ENCODE measurements at places on chromosomes 12 and 14.

- no peak for DNase-seq
Observed at GRCh38 chr12:116249938-116250337, 27.6 kb downstream of the MED13L start.

DNA sequence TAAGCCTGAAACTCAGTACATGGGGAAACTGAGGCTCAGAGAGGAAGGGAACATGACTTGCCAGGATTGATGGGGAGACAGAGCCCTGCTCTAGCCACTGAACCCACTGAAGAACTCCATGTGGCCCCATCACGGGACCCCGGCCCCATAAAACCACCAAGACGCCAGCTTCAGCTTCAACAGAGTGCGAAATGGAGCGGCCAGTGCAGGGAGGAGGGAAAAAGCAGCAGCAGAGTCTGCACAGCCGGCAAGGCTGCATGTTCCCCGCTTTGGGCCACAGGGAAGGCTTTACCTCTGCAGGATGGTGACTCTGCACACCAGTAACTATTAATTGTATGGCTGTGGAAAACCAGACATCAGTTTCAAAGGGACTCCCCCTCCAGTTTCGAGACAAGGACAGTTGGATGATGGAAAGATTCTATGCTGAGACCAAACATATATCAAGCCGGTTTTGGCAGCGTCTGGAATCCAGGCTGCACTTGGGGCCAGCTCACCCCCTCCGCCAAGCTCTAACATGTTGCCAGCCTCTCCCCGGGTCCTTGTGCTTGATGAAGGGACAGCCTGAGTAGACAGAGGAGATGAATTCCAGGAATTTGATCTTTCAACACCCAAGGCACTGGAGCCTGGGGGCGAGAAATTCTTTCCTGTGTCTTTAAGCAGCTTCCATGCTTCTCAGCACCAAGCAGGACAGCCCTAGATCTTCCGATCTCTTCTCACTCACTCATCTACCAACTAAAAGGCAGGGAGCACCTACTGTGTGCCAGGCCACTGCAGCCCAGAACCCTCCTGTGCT, 55.7 kb upstream of the BCL11B start:
- no peak for DNase-seq

- DNase-seq = no peak
Observed at GRCh38 chr14:68670359-68670715, 122.5 kb downstream of the ZFP36L1 start.

DNA sequence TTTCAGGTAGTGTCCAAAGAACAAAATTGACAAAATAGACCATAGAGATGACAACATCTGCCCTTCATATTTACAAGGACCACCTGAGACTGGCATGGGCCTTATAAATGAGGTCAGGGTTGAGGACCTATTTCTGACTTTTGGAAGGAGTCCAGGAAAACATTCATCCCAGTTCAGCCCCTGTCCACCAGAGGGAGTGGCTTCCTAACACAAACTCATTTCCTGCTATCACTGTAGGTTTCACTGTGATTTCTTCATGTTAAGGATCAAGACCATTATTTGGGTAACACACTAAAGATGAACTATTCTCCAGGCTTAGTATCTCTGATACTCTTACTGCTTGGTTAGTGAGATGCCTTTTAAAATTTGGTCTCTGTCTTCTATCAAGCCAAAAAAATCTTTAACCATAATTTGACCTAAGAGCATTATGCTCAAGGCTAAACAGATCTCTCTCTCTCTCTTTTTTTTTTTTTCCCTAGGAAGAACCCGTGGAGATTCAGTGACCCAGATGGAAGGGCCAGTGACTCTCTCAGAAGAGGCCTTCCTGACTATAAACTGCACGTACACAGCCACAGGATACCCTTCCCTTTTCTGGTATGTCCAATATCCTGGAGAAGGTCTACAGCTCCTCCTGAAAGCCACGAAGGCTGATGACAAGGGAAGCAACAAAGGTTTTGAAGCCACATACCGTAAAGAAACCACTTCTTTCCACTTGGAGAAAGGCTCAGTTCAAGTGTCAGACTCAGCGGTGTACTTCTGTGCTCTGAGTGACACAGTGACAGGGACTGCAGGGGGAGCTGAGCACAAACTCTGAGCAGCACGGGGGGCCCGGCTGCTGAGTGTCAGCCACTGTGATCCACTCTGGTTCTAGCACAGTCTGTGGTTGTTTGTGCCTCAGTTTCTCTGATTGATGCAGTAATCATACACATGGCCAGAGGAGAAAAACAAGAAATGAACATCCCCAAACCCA, 267.6 kb upstream of the OR4E1 start:
- DNase-seq = no peak

DNA sequence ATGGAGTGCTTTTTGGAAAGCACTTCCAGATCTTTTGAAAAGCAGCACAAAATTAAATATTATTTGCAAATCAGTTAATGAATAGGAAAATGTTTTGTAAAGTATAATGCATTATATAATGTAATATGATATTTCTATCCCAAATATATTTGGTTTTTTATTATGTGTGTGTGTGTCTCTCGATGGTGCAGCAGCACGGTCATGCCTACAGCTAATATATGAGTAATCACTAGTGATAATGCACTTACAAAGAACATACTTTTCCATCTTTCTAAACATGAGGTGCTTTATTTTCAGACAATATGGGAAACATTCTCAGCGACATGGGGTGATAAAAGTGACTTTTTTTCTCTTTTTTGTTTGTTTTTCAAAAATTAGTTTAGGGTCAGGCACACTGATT, 1.3 kb upstream of the EEA1 start:
- no peak for DNase-seq

GRCh38 chr12:49916129-49916919, 12.6 kb upstream of the FAIM2 start:
- DNase-seq = no peak

DNA sequence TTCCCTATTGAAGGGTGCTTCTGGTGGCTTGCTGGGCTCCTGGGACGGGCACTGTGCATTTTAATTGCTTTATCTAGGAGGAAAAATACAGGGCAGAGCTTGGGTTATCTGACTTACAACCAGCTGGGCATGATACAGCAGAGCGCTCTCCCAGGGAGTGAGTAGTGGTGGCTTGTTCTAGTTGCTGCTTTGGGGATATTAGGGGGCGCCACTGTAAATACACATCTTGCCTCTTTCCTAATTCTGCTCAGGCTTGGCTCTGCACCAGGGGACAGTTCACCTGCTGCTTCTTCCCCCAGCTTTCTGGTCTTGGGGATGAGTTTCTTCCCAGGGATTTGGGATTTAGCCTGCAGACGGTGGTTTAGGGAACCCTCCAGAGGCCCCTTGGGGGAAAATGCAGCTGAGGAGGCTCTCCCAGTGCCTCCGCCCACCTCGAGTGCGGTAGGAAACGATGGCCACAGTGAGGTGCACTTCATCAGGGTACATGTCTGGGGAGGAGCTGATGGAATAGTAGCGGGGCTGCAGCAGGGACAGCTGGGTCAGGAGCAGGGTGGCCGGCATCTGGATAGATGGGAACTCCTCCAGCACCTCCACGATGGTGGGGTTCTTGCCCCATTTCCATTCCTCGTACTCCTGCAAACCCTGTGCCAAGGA, 36.9 kb upstream of the FBXO21 start:
- DNase-seq = no peak

DNA sequence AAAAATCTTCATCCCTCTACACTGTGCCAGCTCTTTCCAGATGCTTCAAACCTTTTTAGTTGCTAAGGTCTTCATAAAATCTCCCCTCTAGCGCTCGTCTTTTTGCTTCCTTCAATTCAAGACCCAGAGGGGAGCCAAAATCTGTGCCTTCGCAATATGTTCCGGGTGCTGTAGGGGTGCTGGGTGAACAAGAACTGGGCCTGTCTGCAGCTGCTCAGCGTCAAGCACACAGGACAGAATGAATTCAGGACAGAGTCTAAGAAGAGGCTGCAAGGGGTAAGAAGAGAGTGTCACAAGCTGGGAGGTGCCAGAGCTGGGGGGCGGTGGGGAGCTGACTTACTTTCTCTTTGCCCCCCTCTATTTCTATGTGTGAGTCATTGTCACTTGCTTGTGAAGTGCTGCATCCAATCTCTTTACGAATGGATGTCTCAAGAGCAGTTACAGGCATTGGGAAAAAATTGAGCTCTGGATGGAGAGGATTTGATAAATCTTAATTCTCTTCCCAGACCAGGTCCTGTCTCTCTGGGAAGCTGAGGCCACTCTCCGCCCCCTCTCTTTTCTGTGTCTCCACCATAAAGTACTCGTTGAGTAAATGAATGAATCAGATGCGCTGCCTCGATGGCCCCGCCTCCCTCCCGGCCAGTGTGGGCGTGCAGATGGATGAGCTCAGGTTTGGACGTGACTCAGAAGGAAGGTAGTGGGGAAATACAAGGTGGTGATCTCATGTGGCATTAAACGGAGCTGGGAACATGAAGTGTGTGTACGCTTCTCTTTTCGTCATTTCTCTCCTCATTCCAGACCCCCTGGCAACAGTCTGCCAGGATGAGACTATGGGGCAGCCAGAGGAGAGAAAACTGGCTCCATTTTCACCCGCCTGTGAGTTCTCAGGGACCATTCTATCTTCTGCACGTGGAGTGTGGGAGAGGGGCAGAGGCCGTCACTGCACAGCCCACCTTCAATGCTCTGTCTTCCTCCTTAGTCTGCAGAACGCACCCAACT, 91.3 kb downstream of the TSPAN9 start:
- DNase-seq = no peak

DNA sequence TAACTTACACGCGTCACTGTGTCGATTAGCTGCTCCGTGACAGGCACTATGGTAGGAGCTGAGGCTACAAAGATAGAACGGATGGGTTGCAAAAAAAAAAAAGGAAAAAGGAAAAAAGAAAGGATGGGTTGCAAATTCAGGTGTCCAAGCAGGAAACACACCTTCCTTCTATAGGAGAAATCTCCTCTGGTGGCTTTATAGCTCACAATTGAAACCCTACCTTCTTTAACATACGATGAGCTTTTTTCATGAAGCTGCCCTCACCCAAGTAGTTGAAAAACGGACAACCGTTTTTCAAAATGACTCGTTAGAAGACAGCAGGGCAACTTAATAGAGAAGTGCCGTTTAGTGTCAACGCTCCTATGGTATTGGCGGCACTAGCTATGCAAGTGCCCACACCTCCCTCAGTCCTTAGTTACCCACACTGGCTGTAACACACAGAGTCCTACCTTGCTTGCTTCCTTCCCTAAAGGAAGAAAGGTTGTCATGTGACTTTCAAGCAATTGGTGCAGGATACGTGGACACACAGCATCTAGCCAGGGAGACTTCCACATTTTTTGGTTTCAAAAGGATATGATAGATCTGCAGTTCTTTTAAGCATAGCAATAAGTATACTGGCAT, 682 bp upstream of the TRIP11 start:
- DNase-seq = no peak

GRCh38 chr14:38971258-38971921, 131.6 kb downstream of the SEC23A start:
- no peak for DNase-seq

- DNase-seq = no peak
Observed at GRCh38 chr12:49547090-49547690, 8.4 kb downstream of the KCNH3 start.

DNA sequence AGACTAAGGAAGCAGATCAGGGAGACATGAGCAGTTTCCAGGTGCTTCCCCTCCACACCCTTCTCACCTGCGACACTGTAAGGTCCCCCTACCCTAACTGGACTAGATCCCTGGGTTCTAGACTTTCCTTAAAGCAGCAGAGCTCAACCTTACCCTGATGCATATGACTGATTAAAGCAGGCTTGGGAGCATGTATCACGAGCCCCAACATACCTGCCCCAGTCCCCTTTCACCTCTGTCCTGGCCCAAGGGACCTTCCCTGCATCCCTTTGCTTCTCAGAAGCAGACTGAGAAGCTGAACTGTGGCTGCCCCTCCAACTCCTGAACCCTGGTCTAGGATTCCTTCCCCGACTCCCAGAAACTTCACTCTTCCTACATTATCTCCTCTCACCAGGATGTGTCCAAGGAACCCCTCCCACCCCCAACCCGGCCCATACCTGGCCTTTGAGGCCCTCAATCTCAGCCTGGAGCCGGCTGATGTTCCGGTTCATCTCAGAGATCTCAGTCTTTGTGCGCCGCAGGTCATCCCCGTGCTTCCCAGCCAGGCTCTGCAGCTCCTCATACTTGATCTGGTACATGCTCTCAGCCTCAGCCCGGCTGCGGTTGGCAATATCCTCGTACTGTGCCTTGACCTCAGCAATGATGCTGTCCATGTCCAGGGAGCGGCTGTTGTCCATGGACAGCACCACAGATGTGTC, 5.4 kb downstream of the KRT8 start:
- no peak for DNase-seq

DNA sequence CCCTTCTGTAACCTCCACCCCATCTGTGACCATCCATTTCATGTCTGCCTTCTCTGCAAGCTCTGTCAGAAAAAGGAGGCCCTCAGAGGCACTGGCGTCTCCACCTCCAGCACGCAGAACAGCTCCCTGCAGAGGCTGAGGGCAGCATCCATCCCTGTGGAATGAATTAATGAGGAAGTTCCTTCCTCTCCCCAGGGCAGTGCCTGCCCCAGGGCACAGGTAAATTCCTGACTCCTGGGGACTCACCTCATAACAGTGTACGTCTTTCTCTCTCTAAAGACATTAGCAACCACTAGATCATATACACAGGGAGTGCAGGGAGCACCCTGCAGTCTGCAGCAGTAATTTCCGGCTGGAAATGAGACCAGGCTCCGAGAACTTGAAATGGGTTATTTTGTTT, 155.0 kb upstream of the TMEM132C start:
- DNase-seq = no peak

DNA sequence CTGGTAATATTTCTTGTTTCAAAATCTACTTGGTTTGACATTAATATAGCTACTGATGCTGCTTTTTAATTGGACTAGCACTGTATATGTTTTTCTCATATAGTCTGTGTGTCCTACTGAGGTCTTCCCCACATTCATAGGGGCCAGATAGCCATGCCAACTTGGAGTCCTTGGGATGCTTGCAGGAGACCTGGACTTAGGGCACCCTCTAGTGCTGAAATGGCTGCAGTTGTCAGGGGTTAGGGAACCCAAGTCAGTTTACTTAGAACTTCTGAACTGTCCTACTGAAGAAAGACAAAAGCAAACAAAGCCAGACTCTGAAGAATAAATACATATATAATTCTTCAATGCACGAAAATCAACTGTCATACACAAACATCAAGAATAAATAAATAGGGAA, 279.9 kb upstream of the SYT1 start:
- DNase-seq = no peak

GRCh38 chr14:40903709-40904108, 703.0 kb upstream of the LRFN5 start:
- DNase-seq = no peak

DNA sequence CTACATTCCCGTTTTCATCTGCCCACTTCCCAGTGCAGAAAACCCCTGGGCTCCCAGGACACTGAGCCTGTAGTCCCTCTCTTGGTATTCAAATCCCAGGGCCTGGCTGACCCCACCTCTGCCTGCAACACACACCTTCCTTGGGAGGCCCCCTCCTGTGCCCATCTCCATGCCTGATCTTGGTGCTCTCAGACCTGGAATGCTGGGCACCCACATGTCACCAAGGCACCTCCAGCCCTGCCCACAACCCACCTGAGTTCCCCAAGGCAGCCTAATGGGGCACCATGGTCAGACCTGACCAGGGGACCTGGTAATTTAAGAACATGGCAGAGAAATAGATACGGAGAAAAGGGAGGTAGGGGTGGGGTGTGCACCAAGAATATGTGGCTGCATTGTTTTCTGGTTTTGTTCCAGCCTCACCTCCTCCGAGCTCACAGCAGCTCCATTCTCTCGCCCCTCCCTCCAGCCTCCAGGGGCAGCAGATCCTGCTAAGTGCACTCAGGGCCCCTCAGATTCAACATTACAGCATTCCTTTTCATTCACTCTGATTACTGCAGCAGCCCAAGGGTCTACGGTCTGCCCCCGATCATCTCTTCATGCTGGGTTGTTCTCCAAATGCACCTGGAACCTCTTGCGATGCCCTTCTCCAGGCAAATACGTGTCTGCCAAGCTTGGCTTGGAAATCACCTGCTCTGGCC, 9.2 kb upstream of the HSP90AA1 start:
- DNase-seq = no peak

GRCh38 chr12:49019120-49019430, 499 bp upstream of the PRKAG1 start:
- DNase-seq = no peak

Data from stimulated activated CD4-positive, alpha-beta T cell treated with anti-CD3 and anti-CD28 coated beads, Interleukin-1b, Interleukin-23, amount 100 ng/mL, for 1 hour (primary cell).